ENCODE measurements at places on chromosomes 16 and 17. TPM values are rescaled to one million over a fixed set of nuclear protein-coding genes. Genes with fewer than 3 reads are reported as not detected.

Gene TRAF7
- 91.0 TPM for total RNA-seq

Gene ENPP7
- not detected for total RNA-seq

Gene LRRC36
- not detected for total RNA-seq

Gene CBX8
- total RNA-seq, result 1.7 TPM

Gene SLFN12L
- not detected for total RNA-seq

Gene SNTB2
- total RNA-seq, result 23.8 TPM

Gene CNOT1
- 136 TPM for total RNA-seq

Gene GNG13
- not detected for total RNA-seq

Gene TOP2A
- 25.3 TPM for total RNA-seq

Gene MMP2
- 1,244 TPM for total RNA-seq

Gene CLDN9
- not detected for total RNA-seq

Gene HS3ST6
- total RNA-seq, result not detected

Gene SOX9
- 2.1 TPM for total RNA-seq

Gene KRTAP9-8
- total RNA-seq, result not detected

Gene ATXN7L3
- 108 TPM for total RNA-seq

Gene TEX14
- not detected for total RNA-seq

Gene GCGR
- not detected for total RNA-seq

Gene GRIN2A
- total RNA-seq, result 3.4 TPM

Gene PDE6G
- total RNA-seq, result 0.63 TPM

Gene NME1
- total RNA-seq, result 34.0 TPM

Gene KRT28
- total RNA-seq, result not detected

Gene MT4
- total RNA-seq, result not detected

Gene DHRS11
- total RNA-seq, result 1.1 TPM

Gene PTGES3L
- 0.65 TPM for total RNA-seq

Gene SYCE1L
- 0.09 TPM for total RNA-seq

Gene SDR42E2
- not detected for total RNA-seq

Gene GOSR1
- total RNA-seq, result 17.0 TPM

Gene ATP6V0C
- 48.9 TPM for total RNA-seq

Gene CES5A
- not detected for total RNA-seq

Gene CFAP97D1
- total RNA-seq, result not detected

Gene LDHD
- total RNA-seq, result 0.18 TPM

Gene PABPN1L
- not detected for total RNA-seq

Gene CES1
- not detected for total RNA-seq

Gene CEP295NL
- 1.5 TPM for total RNA-seq

Gene LGALS9B
- not detected for total RNA-seq

Gene HSPB9
- total RNA-seq, result not detected

Gene CRYM
- total RNA-seq, result 2.0 TPM

Gene TERB1
- total RNA-seq, result 0.08 TPM

Gene DHRS7C
- total RNA-seq, result not detected

Gene TBC1D26
- total RNA-seq, result not detected

Gene SLC16A13
- 3.1 TPM for total RNA-seq

Gene TMIGD1
- not detected for total RNA-seq

Gene EVI2A
- total RNA-seq, result 11.0 TPM

Gene CDH8
- total RNA-seq, result not detected

Gene ANKRD40CL
- not detected for total RNA-seq

Gene KRT40
- total RNA-seq, result not detected

Gene GPR139
- not detected for total RNA-seq

Gene RUSF1
- total RNA-seq, result 45.5 TPM

Gene CHP2
- total RNA-seq, result not detected

Gene C16orf89
- 1.6 TPM for total RNA-seq

Gene CCL16
- total RNA-seq, result not detected

Gene NPIPA5
- total RNA-seq, result 0.54 TPM

Gene CD300E
- not detected for total RNA-seq

Data from fibroblast of the aortic adventitia (primary cell).